ENCODE measurements at places on chromosomes 1 and 21. TPM values are rescaled to one million over a fixed set of nuclear protein-coding genes. Genes with fewer than 3 reads are reported as not detected.

DNA sequence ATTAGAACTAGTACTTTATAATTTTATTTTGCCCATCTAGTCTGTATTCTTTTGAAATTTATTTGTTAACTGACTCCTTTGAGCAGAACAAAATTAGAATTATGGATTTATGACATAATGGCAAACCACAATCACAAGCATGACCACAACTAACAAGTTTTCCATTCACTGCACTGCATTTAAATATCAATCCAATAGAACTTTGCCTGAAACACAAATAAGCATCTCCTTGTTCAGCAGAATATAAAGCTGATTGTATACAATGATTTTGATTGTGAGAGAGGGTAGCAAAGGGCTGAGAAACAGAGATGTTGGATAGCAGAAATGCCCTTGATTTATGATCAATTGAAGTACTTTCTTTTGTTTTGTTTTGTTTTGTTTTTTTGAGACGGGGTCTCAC, 495.5 kb upstream of the RGS18 start:
- H3K27ac ChIP-seq = no peak overlapping the region
- no peaks in the 10 kb centered on the region for H3K36me3 ChIP-seq
- no peak for DNase-seq
- no peaks in the 10 kb centered on the region for H3K27me3 ChIP-seq
- no peaks in the 10 kb centered on the region for H3K4me1 ChIP-seq

DNA sequence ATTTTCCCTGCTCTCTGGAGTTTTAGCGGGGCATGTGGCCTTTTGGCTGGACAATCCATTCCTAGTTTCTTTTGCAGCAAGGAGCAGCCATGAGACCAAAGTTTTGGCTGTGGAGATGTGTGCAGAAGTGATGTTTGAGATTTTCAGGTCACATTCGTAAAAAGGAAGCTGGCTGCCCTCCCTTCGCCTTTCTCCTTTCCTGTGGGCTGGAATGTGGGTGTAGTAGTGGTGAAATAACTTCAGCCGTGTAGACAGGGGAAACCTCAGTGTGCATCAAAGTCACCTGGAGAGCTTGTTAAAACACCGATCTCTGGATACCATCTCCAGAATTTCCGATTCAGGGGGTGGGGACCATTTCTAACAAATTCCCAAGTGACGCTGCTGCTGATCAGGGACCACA, 5.3 kb upstream of the GPR88 start:
- H3K36me3 ChIP-seq = no peaks in the 10 kb centered on the region
- peaks cover 15% of the 10 kb centered on the region for H3K27me3 ChIP-seq
- no peak overlapping the region for H3K27ac ChIP-seq
- H3K4me3 ChIP-seq = no peak overlapping the region

DNA sequence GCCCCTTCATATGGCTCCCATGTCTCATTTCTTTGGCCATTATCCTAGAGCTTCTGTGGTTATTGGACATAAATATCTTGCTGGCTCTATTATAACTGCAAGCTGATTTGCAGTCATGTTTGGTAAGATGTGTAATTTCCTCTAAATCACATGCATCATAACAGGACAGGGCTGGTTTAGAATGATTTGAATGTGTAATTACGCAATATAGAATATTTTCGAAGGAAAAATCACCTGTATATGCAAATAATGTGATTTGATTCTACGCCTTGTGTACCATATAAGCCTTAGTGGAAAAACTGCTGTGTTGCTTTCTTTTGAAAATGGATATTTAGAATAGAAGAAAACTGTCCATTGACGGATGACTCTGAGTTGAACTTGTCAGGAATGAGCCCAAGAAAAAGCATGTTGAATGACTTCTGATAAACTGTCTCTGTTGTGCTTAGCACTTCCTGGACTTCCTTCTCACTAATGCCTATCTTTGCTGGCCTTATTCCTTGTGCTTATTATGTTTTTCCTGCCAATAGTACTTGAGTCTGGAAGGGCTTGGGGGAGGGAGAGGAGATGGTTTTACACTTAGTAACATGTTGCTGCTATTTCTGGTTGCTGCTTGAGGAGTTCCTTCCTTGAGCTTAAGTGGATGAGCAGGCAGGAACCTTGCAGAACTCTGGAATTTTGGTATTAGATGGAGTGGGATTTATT, 6.5 kb downstream of the CACHD1 start:
- peaks cover 8% of the 10 kb centered on the region for H3K4me1 ChIP-seq
- no peak for DNase-seq
- no peaks in the 10 kb centered on the region for H3K36me3 ChIP-seq
- H3K27me3 ChIP-seq = no peaks in the 10 kb centered on the region

DNA sequence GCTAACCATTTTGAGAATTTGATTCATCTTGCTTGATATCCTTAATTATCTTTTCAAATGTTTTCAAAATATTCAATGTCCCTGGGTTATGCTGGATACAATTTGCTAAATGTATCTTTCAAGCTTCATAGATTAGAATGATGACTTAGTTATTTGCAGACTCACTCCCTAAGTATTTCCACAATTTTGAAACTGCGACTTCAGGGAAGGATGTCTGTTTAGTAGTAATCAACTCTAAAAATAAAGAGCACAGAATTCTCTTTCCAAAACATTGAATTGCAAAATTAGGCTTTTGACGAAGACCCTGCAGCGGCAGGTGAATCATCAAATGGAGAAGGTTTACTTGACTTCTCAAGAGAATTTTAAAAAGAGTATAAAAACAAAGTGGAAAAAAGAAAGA, 14.2 kb downstream of the RGS1 start:
- H3K27ac ChIP-seq = no peak overlapping the region
- no peaks in the 10 kb centered on the region for H3K4me1 ChIP-seq
- H3K36me3 ChIP-seq = no peaks in the 10 kb centered on the region
- H3K4me3 ChIP-seq = no peak overlapping the region
- no peak for DNase-seq

- DNase-seq = no peak
- H3K4me3 ChIP-seq = no peak overlapping the region
- no peak overlapping the region for H3K27ac ChIP-seq
- no peaks in the 10 kb centered on the region for H3K36me3 ChIP-seq
- no peaks in the 10 kb centered on the region for H3K4me1 ChIP-seq
Observed at GRCh38 chr1:175679981-175680652, 63.3 kb downstream of the TNR start.

GRCh38 chr1:192852001-192852947, 43.4 kb downstream of the RGS2 start:
- H3K36me3 ChIP-seq = no peaks in the 10 kb centered on the region
- no peak overlapping the region for H3K4me3 ChIP-seq
- no peaks in the 10 kb centered on the region for H3K27me3 ChIP-seq
- no peak for DNase-seq

DNA sequence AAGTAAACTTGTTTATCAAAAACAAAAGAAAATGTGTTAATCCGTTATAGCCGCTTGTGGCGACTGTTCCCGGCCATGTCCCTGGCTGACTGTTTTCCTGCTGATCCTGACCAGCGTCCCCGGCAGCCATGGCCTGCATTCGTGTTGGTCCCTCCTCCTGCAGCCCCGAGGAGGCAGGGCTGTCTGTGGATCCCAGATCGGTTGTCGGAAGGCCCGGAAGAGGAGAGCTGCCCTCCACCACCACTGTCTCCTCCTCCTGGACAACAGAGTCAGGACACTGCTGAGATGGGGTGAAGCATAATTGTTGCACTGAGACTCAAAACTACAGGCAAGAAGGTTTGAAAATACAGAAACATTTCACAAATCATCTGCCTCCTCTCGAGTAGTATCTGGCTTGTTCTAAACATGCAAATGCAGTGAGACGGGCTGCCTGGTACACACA, 3.6 kb upstream of the MXRA8 start:
- no peak overlapping the region for H3K4me3 ChIP-seq
- no peaks in the 10 kb centered on the region for H3K36me3 ChIP-seq
- no peak for DNase-seq
- H3K4me1 ChIP-seq = peaks cover 49% of the 10 kb centered on the region
- H3K27ac ChIP-seq = no peak overlapping the region

GRCh38 chr21:14900611-14901010, 164.2 kb downstream of the NRIP1 start:
- H3K27ac ChIP-seq = peak overlapping the region; percentile 77
- no peak for DNase-seq
- H3K4me1 ChIP-seq = peaks cover 33% of the 10 kb centered on the region

- H3K4me3 ChIP-seq = no peak overlapping the region
- no peak for DNase-seq
- no peaks in the 10 kb centered on the region for H3K27me3 ChIP-seq
Observed at GRCh38 chr1:42163114-42163513, 1.4 kb downstream of the GUCA2A start.

- no peaks in the 10 kb centered on the region for H3K4me1 ChIP-seq
- no peaks in the 10 kb centered on the region for H3K36me3 ChIP-seq
- no peak for DNase-seq
- H3K27ac ChIP-seq = no peak overlapping the region
- H3K27me3 ChIP-seq = peaks cover 20% of the 10 kb centered on the region
Observed at GRCh38 chr1:50110656-50111055, 1.9 kb downstream of the ELAVL4 start.

DNA sequence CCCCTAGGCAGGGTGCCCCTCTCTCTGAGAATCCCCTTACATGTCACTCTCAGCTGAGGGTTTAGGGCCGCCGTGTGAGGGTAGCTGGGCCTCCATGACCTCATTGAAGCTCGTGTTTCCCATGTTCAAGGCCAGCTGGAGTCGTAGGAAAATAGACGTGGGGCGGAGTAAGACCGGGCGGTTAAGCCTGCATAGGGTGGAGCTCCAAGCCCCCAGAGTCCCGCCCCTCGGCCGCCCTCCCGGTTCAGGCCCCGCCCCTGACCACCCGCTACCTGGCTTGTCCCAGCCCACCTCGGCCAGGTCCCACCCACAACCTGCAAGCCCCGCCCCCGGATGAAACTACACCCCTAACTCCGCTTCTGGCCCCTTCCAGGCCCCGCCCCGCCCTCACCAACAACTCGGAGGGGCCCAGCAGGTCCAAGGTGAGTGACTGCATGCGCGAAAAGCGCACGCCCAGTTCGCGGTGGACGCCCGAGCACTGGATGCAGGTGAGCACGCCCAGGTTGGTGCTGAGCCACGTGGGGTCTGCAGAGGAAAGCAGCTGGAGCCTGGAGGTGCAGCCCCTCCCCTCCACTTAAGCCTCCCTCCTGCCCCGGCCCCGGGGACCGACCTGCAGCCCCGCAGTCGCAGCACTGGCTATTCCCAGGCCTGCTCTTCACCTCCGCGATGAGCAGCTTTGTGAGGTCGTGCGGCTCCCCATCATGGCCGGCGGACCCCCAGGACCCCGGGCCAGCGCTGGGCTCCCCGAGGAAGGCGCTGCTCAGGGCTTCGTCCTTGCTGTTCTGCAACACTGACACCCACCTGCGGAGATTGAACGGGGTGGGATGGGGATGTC, 12.2 kb upstream of the TCEA3 start:
- H3K27ac ChIP-seq = no peak overlapping the region
- H3K4me3 ChIP-seq = no peak overlapping the region
- H3K4me1 ChIP-seq = peaks cover 13% of the 10 kb centered on the region
- no peaks in the 10 kb centered on the region for H3K36me3 ChIP-seq

- H3K4me1 ChIP-seq = no peaks in the 10 kb centered on the region
- H3K36me3 ChIP-seq = no peaks in the 10 kb centered on the region
- H3K4me3 ChIP-seq = no peak overlapping the region
- H3K27ac ChIP-seq = no peak overlapping the region
- no peak for DNase-seq
Observed at GRCh38 chr1:110872366-110872744, 593 bp upstream of the CD53 start.

- no peak overlapping the region for H3K4me3 ChIP-seq
- H3K36me3 ChIP-seq = no peaks in the 10 kb centered on the region
- no peaks in the 10 kb centered on the region for H3K4me1 ChIP-seq
- DNase-seq = no peak
- no peaks in the 10 kb centered on the region for H3K27me3 ChIP-seq
Observed at GRCh38 chr1:189550498-189550897, 927.2 kb downstream of the BRINP3 start.

MORC3 gene
- total RNA-seq = 19.8 TPM

SON gene
- 195 TPM for total RNA-seq

RHBG gene
- 5.7 TPM for total RNA-seq

CASQ1 gene
- not detected for total RNA-seq

SPRR2A gene
- not detected for total RNA-seq

Measured in HCT116 (cell line).